ENCODE measurements at places on chromosomes 12 and 14. TPM values are rescaled to one million over a fixed set of nuclear protein-coding genes. Genes with fewer than 3 reads are reported as not detected.

DNA sequence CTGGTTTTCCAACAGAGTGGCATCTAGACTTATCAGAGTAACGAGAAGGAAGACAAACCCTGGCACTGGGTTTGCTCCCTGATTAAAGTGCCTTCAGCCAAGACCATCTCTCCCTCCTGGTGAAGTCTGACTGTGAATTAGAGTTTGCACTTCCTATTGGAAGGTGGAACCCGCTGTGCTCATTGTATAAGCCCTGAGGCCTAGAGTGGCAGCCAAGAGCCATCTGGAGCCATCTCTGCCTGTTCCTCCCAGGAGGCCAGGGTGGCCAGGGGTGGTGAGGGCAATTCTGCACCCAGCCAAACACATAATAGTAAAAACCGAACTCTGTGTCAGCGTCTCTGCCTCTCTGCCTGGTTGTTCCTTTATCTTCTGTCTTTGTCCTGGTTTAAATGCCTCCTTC lies 25.0 kb downstream of the MFAP5 start:
- DNase-seq: no peak

DNA sequence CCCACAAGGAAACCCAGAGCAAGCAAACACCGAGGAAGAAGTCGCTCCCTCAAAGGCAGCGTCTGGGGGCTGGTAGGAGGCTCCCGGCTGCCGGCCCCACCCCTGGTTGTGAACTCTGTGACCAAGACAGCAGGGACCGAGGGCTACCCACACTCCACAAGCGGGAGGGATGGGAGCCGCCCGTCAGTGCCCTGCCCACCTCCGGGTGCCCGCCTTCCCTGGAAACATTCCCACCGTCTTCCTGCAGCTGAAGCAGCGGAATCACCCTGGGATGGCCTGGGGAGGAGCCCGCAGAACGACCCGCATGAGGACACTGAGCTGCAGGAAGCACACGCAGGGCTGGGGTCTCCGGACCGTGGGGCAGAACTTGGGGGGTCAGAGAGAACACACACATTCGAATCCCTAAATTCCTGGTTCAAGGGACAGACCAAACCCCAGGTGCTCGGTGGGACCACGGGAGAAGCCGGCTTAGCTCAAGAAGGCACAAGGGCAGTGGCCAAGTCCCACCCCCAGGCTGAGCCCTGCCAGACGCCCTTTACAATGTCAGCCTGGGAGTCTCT lies 33.5 kb upstream of the C14orf180 start:
- no peak for DNase-seq

DNA sequence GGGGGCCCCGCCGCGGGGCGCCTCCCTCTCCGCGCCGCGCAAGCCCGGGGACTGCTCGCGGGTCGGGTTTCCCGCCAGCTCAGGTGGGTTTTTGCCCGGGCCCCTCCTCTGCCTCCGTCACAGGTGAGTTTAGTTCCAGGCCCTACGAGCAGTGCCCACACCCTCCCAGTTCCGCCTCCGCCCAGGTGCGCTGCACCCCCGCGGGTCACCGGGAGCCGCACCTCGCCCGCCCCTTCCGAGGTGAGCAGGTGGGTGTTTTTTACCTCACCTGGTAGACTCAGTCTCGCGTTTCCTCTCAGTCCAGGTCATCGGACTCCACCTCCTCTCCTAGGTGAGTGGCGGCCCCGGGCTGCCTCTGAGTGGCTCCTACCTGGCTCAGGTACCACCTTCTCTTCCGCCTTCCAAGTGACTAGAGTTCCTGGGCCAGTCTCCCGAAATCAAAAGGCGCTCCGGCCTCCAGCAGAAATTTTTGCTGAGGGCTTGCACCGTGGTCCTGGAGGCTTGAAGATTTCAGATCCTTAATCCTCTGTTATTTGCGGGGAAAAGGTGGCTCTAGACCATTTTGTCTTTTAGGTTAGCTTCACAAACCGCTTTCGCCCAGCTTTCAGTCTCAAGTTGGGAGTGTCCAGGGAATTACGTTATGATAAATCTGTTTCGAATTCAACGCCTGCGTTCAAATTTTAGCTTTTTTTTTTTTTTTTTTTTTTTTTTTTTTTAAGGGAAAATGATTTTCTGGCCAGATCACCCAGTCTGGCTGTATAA lies at the start of gene TMEM30B:
TMEM30B (minus strand) TSS at position 153 of the 762 bp plus-strand sequence. CDS start 191 bp downstream, outside the sequence.
- no peak for DNase-seq

DNA sequence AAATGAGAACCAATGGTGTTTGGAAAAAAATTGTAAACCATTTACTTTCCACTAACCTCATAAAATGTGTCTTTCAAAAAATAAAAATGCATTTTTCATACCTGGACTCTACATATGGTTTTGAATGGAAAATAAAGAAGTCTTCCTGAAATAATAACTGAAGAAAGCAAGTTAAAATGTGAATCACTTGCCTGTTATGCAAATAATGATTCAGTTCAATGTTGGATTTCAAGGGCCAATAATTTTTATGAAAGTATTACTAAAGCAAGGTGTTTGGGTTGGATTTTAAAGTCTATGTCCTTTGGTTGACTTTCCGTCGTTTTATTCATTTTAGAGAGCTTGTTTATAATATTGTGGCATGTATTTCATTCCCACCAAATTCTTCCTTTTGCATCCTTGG lies 138.7 kb downstream of the CCDC91 start:
- no peak for DNase-seq

The PPM1H gene
- 24.6 TPM for total RNA-seq
